SK-N-MC (cell line): ENCODE measurements at places on chromosomes 1 and 21.
A peak's percentile ranks its signal among the peaks of the same experiment; 100 is the strongest.

DNA sequence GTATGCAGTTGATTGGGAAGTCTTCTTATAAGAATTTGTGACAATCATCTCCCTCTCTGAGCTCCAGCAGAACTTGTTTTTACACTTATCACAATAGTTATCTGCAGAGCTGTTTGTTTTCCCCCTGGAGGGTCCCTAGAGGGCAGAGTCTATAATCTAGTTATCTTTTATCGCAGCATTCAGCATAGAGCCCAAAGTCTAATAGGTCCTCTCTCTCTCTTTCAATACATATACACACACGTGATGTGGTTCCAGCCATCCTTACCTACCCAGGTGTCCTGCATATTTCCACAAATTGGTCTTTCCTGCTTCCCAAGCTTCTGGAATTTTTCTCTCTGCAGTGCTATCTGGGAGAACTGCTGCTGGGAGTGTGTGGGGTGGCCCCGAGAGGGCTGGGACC, 229.6 kb upstream of the KIAA0040 start:
- DNase-seq = no peak

DNA sequence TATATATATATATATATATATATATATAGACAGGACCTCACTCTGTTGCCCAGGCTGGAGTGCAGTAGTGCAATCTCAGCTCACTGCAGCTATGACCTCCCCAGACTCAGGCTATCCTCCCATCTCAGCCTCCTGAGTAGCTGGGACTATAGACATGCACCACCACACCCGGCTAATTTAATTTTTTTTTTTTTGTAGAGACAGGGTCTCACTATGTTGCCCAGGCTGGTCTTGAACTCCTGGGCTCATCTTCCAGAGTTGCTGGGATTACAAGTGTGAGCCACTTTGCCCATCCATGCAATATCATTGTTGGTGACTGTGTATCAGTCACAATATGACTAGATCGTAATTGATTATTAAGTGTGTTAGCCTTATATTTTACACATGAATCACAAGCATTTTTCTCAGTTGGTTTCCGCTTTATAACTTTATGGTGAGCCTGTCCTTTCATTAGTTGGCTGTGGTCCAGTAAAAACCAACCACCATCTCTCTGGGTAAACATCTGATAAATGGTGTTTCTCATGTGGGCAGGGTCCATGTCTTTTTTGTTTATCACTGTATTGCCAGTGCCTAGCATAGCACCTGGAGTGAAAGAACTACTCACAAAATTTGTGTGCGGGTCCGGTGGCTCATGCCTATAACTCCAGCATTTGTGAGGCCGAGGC, 63.6 kb downstream of the MYOM3 start:
- no peak for DNase-seq

GRCh38 chr1:161933592-161934588, 89.8 kb downstream of the OLFML2B start:
- peak; percentile 39 for DNase-seq

- no peak for DNase-seq
Measured at GRCh38 chr1:163436140-163436812, 114.5 kb downstream of the NUF2 start.

GRCh38 chr1:65698590-65698989, 94.1 kb upstream of the PDE4B start:
- DNase-seq = no peak

DNA sequence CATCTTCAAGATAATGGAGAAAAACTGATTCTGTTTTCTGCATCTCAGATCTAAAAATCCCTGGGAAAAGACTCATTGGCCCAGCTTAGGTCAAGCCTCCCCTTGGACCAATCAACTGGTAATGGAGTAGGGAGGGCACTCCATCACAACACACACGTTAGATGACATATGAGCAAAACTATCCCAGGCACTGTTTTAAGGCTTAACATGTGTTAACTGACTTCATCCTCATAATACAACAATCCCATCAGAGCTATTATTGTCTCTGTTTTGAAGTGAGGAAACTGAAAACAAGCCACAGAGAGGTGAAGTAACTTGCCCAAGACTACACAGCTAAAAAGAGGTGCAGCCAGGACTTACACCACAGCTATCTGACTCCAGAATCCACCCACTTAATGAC, 14.7 kb upstream of the CITED4 start:
- DNase-seq = no peak

DNA sequence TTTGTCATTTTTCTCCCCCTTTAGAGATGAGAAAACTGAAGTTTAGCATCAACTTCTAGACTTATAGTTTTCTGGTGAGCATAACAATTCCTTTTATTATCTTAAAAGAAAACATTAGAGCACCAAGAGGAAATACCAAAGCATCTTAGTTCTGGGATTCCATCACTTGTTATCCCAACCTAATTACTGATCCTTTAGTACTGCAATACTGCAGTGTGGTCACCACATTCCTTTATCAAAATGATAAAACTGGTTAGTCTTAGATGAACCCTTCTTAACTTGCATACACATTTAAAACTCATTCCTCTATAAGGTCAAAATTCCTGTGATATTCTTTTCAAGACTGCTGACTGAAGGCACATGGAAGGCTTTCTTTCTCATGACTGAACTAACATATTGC, 23.1 kb downstream of the SOD1 start:
- no peak for DNase-seq

DNA sequence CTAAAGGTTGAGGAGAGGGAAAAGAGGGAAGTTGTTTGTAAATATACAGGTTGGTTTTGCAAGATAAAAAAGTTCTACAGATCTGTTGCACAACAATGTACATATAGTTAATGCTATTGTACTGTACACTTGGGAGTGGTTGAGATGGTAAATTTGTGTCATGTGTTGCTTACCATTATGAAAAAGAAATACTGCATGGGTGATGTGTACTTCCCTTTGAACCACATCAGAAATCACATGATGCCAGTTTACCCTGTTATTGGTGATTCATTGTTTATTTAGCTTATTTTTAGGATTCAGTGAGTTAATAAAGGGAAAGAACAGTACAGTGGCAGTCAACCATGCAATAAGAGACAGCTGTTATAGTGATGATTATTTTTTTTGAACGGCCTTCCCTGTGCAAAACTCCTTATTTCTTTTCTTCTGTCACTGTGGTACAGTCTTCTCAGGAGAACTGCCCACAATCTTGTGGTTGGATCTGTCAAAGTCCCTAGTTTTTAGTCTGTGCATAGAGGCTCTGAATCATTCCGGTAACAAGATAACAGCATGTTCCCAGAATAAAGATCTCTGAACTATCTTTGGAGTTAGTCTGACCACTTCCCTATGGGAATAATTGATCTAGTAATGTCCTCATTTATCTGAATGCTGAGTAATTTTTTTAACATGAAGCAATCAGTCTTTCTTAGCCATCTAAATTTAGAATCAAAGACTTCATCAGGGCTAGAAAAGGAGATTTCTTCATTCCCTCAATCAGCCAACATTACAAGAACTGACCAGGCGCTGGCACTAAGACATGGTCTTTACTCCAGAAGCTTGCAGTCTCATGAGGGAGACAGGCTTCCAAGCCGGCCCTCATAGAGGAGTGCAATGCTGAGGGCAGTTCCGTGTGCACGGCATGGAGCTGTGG, 84.2 kb downstream of the SH3GLB1 start:
- no peak for DNase-seq

- no peak for DNase-seq
Measured at GRCh38 chr21:43015906-43016540, 41.7 kb downstream of the PKNOX1 start.

DNA sequence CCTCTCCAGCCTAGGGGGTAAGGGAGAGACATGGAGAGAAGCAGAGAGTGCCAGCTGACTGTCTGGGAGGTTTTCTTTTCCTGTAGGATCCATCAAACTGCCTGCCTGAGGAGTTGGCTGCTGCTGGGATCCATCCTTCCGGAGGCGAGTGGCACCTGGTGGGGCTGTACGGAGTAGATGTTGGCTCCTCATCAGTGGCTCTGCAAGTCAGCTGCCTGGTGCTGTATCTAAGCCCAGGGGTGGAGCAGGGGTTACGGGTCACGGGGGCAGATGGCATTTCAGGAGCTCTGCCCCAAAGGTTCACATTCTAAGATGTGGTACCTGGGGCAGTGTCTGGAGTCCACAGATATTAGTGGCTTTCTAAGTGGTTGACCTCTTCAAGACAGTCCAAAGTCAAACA, 128.0 kb downstream of the ACTL8 start:
- DNase-seq = no peak

DNA sequence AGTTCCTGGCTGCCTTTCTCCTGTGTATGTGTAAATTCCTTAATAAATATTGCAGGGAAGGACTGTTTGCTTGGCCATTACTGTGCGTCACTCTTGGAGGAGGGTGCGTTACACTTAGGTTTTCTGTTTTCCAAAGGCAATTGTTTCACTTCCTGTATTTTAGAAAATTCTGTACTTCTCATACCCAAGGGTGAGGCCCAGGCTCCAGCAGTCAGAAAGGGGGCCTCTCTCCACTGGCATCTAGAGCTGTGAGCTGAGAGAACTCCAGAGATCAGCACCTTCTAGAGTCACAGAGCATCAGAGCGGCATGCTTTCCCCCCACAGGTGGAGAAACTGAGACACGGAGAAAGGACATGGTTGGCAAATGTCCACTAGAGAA, 27.0 kb upstream of the ZFP69B start:
- DNase-seq = no peak

DNA sequence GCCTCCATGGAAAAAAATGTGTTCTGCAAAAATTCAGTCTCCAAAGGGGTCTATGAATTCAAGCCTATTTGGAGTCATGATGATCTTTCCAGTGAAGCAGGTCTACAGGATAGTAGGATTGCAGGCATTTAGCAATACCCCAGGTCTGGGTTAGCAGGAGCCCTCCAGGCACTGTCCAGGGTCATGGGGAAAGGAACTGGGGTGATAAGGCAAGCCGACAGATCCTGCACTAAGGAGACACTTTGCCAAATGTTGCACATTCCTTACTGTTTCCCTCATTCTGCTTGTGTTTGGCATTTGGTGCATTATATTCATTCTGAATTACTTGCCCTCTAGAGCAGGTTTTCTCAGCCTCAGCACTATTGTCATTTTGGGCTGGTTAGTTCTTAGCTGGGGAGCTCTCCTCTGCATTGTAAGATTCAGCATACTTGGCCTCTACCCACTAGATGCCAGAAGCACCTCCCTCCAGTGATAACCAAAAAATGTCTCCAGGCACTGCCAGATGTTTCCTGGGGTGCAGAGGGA, 333.3 kb upstream of the PLXNA2 start:
- no peak for DNase-seq

DNA sequence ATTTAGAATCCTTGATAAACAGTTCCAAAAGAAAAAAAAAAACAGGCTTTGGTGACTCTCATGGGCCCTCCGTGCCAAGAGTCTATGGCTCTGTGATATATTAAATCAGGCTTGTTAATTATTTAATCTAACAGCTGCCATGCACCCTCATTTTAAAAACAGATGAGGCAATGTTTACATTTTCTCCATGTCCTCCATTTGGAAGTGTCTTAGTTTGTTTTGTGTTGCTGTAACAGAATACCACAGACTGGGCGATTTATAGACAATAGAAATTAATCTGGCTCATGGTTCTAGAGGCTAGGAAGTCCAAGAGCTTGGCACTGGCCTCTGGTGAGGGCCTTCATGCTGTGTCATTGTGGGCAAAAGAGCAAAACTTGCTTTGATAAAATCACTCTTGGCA, 58.0 kb downstream of the B3GALT5 start:
- DNase-seq = no peak

DNA sequence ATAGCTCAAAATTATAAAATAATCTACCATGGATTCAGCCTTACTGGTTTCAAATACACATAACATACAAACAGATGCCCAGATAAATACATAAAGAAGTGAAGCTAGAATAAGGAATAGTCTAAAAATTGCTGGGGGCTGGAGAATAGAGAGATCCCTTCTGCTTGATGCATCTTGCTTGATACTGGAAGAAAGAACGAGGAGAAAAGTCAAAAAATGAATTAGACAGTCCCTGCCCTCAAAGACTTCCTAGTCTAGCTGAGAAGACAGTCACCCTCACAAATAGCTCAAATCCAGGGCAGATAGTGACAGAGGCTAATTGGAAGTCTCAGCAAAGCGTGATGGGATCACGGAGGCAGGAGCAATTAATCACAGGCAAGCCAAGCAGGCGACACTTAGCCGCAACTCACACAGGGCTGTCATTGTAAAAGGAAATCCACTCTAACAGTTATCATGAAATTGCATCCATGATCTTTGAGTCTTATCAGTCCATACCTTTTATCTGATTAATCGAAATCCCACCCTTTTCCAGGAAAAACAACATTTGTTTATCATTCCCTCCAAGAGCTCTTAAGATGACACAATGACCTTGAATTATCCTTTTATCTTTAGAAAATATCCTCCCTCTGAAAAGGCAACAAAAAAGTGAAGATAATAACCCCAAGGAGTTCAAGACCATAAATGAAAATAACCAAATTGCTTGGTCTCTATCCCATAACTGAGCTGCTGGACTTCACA, 59.7 kb upstream of the TIAM1 start:
- no peak for DNase-seq

DNA sequence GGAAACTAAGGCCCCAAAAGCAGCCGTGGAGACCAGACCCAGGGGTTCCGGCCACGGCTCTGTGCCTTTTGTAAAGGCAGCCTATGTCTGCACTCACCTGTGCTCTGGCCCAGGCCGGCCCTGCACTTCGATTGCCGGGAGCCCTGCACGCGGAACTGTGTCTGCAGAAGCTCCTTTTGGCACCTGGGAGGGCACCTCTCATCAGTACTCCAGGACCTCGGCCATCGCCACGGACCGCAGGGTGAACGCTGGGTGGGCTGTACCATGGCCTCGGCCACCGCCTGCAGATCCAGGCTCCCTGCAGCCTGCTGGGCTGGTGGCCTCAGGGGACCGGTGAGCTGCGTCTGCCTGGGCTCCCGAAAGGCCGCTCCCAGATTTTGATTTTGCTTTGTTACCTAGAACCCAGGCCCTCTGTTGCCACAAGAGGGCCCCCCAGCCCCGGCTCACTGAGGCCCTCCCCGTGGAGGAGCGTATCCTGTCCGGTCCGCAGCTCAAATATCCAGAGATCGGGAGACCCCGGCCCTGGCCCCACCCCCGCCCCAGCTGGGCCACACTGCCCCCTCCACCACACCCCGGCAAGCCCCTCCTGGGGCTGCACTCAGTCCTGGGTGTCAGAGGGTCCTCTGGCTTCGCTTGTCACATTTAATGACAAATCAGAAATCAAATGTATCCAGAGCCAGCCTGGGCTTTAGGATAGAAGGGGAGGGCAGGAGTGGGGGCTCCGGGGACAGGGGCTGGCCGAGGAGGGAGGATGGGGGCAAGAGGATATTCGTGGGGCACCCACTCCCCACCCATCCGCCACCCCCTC, 60.2 kb upstream of the PDE9A start:
- DNase-seq = no peak

GRCh38 chr1:194809665-194810064, 1623.3 kb upstream of the B3GALT2 start:
- DNase-seq = no peak
